ENCODE measurements at places on chromosomes 16 and 17. TPM values are rescaled to one million over a fixed set of nuclear protein-coding genes. Genes with fewer than 3 reads are reported as not detected.

AATK gene
- total RNA-seq, result 34.7 TPM

COPRS gene
- 18.2 TPM for total RNA-seq

DNA sequence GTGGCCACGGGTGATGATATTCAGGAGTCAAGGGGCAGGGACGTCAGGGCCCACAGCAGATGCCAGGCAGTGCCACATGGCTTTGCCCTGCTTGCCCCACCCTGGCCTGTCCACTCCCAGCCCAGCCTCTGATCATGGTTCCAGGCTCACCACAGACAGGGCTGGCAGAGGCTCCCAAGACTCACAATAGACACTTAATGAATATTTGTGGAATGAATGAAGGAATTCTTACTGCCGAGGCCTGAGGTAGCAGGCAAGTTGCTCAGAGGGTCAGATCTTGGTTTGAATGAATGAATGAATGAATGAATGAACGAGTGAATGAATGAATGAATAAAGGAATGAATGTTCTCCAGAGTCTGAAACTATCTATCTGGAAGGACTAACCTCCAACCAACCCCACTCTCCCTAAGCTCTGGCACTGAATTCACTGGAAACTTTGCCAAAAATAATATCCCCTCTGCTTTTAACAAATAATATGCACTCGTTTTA lies 60.9 kb downstream of the RAI1 start:
- DNase-seq, result no peak

- DNase-seq, result peak; percentile 94
These were observed 15.0 kb downstream of the GINS2 start for GRCh38 chr16:85673529-85674417.

DNA sequence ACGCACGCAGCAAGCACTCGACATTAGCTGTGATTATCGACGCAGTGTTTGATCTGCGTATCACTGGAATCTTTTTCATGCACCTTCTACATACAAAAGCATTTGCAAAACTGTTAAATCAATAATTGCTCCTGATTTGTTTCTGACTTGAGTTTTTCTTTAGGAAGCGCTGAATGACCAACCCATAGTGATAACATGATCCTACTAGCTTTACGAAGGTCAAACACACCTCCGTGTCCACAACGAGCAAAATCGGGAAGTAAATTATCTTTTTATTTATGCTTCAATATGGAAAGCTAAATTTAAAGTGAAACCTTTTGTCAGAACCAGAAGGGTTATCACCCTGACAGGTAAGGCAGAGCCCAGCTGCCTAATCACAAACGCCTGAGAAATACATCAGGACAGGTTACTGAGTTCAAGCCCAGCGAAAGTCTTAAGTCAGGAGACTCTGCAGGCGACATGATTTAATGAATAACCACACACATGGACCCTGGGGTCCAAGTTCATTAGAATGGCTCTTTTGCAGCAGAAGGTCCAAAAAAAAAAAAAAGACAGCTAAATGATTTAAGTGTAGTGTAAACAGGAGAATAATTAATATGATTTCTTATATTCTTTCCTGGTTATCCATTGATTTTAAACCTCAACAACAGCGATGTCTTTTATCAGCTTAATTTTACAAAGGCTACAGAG lies 104.2 kb downstream of the ADCY9 start:
- DNase-seq, result no peak

All from pancreas (tissue), 10 donors.